ENCODE measurements at places on chromosomes 13 and 19.

- no peak for ATAC-seq
Observed at GRCh38 chr13:31022288-31022895, 89.9 kb downstream of the TEX26 start.

GRCh38 chr19:12884926-12885748, 1.9 kb downstream of the KLF1 start:
- ATAC-seq = peak; percentile 41

DNA sequence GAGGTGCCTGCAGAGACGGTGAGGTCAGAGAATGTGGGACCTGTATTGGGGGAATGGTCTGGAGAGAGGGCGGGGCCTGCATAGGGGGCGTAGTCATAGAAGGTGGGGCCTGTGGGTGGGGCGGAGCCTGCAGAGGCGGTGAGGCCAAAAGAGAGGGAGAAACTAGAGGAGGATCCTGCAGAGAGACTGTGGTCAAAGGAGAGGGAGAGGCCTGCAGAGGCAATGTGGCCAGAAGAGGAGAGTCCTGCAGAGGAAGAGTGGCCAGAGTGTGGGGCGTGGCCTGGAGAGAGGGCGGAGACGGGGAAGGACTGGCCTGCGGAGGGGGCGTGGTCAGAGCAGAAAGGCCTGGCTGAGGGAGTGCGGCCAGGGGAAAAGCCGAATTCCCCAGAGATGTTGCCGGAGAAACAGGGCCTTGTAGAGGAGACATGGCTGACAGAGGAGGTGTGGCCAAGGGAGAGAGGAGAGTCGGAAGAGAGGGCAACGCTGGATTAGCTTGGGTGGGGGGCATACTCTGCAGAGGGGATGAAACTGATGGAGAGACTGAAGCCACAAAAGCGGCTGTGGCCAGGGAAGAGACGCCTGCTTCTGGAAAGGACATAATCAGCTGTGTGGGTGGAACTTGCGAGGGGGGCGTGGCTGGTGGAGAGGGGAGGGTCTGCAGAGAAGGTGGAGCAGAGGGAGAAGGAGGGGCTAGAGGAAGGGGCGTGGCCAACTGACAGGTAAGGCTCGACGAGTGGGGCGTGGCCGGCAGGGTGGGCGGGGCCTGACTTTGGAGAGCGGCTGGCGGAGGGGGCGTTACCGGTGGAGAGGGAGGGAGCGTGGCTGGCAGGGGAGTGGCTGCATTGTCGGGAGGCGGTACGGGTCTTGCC, 2.5 kb downstream of the PRR36 start:
- peak; percentile 46 for ATAC-seq

GRCh38 chr19:13583753-13584152, 77.5 kb upstream of the CACNA1A start:
- ATAC-seq = no peak

DNA sequence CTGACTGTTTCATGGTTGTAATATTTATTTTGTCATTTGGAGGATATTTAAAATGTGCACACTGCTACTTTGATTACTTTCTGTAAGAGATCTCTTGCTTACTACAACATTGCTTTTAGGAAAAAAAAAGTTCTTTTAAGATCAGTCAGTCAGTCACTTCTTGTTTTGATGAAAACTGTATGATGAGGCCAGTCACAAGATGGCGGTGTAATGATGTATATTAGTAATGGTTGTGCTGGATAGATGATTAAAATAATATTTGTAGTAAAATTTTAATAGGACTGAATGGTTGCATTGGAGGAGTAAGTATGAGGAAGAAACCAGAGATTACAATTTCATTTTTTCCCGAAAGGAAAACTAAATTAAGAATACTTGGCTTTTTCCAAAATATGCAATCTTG, 2411.1 kb downstream of the PCDH9 start:
- ATAC-seq = no peak

DNA sequence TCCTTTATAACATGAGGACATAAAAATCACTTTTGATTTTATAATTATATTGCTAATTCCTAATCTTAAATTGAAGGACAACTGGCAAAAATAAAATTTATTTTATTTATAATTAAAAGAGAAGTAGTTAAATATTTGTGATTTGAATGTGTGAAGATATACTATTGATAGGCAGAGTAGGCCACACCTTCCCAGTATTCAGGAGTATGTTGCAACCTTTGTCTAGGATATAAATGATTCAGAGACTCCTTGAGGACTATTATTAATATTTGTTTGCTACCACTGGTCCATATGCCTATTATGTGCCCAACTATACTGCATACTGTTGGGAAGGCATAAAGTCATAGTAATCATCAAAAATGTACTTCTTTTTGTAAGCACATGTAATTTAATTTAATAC, 94.2 kb downstream of the CDADC1 start:
- no peak for ATAC-seq

GRCh38 chr19:913080-913748, at the start of gene R3HDM4:
Gene R3HDM4, minus strand, starts transcription at chr19:913219. Its CDS starts 62 bp downstream, at chr19:913157.
- ATAC-seq = peak; percentile 66

GRCh38 chr13:36421447-36421846, 10.8 kb upstream of the CCNA1 start:
- ATAC-seq = no peak

- no peak for ATAC-seq
Observed at GRCh38 chr19:20558011-20558410, 7.6 kb downstream of the ZNF737 start.

- ATAC-seq = no peak
Observed at GRCh38 chr13:51590231-51590970, 6.1 kb downstream of the WDFY2 start.

DNA sequence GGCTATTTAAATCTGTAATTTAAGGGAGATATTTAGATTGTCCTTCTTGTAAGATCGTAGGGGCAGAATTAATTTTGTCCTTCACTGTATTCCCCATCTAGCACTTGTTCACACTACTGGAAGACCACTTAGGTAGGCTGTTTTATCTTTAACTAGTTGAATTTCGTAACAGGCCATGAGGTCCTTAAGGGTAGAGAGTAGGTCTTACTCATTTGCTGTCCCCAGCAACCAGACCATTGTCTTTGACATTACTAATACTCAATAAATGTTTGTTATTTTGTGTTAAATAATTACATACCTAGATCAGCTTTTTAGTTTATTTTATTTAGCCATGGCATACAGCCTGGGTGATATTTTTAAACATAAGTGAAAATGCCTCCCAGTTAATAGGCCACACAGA, 177.1 kb downstream of the PCCA start:
- no peak for ATAC-seq

DNA sequence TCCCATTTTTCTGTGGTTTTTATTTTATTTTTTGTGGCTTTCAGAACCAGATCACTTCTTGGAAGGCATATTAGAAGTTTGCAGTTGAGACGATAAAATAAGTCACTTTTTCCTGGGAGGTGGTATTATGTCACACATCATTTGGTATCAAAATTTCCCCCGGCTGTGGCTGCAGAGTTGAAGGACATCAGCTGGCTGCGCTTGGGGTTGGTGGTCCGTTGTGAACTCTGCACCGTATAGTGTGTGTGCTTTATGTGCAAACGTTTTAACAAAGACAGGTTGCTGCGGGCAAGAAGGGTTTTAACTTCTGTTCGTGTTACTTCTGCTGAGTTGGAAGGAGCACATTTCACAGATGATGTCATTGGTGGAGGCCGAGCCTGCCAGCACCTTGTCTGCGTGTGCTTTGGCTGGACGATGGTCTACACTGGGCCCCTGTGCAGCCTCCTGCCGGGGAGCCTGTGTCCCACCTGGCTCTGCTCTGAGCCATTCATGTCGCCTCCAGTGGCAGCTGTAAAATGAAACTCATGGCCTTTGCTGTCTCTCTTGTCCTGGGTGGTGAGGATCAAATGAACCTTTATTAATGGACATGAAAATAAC, 9.6 kb downstream of the ATP11A start:
- ATAC-seq = peak; percentile 71

DNA sequence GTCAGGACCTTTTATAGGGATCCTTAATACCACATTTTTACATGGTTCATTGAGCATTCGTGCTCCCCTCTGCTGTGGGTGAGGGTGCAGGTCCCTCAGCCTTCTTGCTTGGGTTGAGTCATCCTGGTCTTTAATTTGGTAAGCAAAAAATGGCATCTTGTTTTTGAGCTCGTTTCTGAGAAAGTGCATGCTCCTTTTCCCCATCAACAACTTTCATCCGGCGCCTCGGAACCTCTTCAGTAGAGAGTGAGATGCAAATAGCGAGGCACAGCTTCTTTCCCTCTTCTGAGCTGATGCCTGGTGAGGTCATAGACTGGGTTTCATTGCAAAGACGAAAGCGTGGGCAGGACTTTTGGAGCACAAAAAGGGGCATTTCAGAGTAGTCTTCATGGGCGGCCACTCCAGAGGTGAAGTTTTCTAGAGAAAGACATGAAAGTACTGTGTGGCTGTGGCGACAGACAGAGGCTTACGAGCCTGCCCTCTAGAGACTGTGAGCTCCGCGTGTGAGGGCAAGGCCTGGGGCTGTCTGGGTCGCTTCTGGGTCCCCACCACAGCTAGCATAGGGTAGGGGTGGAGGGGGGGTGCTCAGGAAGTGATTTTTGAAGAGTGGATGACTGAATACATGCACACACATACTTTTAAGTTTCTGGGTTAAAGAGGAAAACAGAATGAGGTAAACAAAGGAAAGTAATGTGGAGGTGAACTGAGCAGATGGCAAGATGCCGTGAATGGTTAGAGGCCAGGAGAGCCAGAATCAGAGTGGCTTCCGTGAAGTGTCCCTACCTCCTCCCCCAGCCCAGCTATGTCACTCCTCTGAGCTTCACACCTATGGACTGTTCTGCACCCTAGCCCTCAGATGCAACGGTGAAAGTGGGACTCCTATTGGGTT, 44.3 kb downstream of the BBC3 start:
- no peak for ATAC-seq

DNA sequence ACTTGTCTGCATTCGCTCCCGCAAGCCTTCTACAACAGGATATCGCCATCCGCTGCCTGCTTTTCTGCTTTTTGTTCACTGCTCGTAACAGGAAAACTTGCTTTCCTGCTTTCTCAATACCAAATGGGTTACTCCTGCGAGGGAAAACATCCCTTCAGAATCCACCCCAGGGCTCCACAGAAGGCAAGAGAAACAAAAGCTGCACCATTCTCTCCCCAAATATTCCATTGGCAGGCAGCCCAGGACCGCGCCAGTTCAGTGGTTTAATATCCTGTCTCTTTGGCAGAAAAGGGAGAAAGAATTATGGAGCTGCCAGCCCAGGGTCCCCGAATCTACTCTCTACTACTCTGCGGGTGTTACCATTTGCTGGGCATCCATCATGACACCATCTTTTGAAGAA, 84.7 kb upstream of the DOCK9 start:
- ATAC-seq = no peak

GRCh38 chr19:10102787-10103236, 334 bp upstream of the ANGPTL6 start:
- no peak for ATAC-seq

- ATAC-seq = no peak
Observed at GRCh38 chr13:99009987-99010551, 32.2 kb upstream of the DOCK9 start.

GRCh38 chr13:93646245-93646644, 419.6 kb downstream of the GPC6 start:
- ATAC-seq = no peak

DNA sequence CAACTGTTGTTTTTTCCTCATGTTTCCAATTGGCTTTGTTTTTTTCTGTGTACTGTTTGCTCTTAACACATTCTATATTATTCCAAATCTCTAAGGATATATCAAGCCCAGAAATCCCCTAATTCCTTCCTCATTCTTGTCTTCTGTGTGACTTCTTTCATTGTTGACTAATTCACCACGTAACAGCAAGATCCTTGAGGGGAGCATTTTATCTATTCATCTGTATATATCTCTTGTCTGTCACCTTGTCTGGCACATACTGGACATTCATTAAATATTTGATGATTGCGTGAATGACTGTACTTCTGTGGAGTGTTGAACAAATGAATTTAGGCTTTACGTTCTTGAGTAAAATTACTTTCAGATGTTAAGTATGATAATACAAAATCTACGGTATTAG, 44.8 kb upstream of the OLFM4 start:
- ATAC-seq = no peak

- ATAC-seq = no peak
Observed at GRCh38 chr19:18870531-18871172, 25.3 kb downstream of the CERS1 start.

DNA sequence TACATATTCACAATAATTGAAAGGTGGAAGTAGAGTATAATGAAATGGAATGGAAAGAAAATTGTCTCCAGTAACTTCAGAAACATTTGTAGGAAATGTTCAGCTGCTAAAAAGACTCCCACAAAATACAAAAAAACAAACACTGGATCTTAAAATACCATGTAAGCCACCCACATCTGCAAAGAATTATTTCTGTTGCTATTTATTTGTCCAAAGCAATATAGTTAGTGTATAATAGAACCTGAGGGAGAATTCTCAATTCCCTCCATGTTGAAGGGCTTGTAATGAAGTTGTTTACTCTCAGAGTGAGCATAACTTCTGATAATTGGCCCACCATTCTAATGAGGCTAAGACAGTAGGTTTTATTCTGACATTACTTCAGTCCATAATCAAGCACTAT, 37.4 kb upstream of the KLF12 start:
- ATAC-seq = no peak

- peak; percentile 33 for ATAC-seq
Observed at GRCh38 chr13:40540328-40541044, 126.0 kb downstream of the FOXO1 start.

DNA sequence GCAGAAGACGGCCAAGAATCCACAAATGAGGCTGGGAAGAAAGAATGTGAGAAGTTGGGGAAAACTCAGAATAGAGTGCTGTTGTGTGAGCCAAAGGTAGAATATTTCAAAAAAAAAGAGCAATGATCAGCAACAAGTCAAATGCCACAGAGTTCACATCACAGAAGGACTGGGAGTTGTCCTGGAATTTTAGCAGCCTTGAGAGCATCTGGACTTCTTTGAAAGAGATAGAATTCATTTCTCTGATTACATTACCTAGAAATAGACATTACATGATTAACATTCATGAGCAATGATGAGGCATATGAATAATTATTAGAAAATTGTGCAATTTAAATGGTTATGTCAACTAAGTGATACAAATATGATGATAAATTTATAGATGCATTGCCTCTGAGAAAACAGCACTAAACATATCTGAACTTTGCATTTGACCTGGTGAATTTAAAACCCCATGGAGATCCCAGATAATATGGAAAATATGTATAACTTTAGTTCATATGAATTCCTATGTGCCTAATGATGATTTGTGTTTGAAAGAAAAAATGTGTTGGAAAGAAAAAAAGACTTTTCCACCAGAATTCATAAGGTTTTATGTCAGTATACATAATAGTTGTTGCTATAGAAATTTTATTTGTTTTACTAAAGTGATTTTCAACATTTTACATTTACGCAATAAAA, 186.2 kb downstream of the POSTN start:
- peak; percentile 87 for ATAC-seq

DNA sequence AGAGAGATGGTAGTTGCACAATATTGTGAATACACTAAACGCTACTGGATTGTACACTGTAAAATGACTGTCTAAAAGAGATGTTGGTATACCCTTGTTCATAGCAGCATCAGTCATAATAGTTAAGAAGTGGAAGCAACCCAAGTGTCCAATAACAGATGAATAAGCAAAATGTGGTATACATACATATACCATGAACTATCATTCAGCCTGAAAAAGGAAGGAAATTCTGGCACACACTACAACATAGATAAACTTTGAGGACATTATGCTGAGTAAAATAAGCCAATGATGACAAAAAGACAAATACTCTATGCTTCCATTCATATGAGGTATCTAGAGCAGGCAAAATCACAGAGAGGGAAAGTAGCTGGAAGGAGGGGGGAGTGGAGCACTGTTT, 16.0 kb downstream of the DZIP1 start:
- no peak for ATAC-seq

Data from motor neuron (in vitro differentiated cells).